ENCODE measurements at places on chromosomes 1 and 21.
A peak's percentile ranks its signal among the peaks of the same experiment; 100 is the strongest.

- H3K4me3 ChIP-seq: no peak overlapping the region
- H3K4me1 ChIP-seq: peaks cover 13% of the 10 kb centered on the region
- no peak overlapping the region for H3K27ac ChIP-seq
- H3K36me3 ChIP-seq: no peaks in the 10 kb centered on the region
- no peak for DNase-seq
- H3K27me3 ChIP-seq: peaks cover 11% of the 10 kb centered on the region
Observed at GRCh38 chr1:162710345-162710744, 78.1 kb downstream of the DDR2 start.

- peaks cover 1% of the 10 kb centered on the region for H3K4me1 ChIP-seq
- DNase-seq: no peak
- peaks cover 16% of the 10 kb centered on the region for H3K27me3 ChIP-seq
- no peak overlapping the region for H3K27ac ChIP-seq
Observed at GRCh38 chr1:206513312-206514111, 6.2 kb downstream of the RASSF5 start.

DNA sequence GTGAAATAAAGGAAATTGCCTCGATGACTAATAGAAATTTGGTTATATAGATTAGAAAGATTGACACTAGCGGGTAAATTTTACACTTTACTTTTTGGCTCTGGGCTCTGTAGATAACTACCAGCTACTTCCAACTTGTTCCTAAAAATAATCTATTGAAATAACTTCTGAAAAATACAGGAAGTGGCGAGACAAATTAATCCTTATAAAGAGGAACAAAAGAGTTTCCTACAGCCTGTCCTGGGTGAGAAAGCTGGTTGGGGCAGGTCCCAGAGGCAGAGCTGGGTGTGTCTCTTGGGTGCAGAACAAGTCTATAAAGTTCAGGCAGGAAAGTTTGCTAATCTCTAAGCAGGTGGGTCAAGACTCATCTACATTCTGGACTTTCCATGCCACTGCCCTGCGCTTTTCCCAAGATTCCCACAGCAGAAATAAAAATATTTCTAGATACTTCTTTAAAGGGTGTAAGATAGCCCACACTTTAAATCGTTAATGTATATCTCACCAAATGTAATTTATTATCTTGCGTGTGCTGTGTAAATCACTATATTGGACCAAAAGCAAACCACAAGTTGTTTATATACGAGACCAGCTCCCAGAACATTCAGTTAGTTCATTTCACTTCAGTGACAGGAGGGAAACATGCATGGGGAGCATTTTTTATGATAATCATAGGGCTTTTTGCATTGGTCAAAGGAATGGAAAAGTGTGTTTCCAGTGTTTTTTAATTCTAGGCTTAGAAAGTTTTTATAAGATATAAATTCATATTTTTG, 70.1 kb upstream of the NRIP1 start:
- no peak overlapping the region for H3K4me3 ChIP-seq
- peaks cover 5% of the 10 kb centered on the region for H3K27me3 ChIP-seq
- no peak overlapping the region for H3K27ac ChIP-seq

- no peaks in the 10 kb centered on the region for H3K4me1 ChIP-seq
- H3K4me3 ChIP-seq: no peak overlapping the region
- H3K27me3 ChIP-seq: no peaks in the 10 kb centered on the region
- H3K27ac ChIP-seq: no peak overlapping the region
- peaks cover 9% of the 10 kb centered on the region for H3K36me3 ChIP-seq
- DNase-seq: no peak
Observed at GRCh38 chr1:9356829-9357466, 64.3 kb downstream of the SPSB1 start.

DNA sequence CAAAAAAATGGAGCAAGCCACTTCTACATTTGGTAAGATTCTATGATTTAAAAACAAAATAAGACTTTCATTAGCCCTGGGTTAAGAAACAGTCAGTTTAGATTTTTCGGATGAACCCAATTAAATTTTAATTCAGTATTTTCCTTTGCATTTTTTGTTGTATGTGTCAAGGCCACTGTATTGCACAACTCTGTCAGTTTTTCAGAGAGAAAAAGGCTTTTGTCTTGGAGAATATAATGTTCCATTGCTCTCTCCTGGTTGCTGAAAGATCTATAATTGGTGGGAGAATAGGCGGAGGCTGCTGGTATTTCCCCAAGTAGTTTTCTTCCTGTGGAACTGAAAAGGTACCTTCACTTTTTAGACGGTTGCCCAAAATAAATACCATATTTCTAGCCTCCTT, 84.6 kb downstream of the NEGR1 start:
- no peaks in the 10 kb centered on the region for H3K36me3 ChIP-seq
- no peak overlapping the region for H3K4me3 ChIP-seq
- H3K27me3 ChIP-seq: no peaks in the 10 kb centered on the region
- no peaks in the 10 kb centered on the region for H3K4me1 ChIP-seq

DNA sequence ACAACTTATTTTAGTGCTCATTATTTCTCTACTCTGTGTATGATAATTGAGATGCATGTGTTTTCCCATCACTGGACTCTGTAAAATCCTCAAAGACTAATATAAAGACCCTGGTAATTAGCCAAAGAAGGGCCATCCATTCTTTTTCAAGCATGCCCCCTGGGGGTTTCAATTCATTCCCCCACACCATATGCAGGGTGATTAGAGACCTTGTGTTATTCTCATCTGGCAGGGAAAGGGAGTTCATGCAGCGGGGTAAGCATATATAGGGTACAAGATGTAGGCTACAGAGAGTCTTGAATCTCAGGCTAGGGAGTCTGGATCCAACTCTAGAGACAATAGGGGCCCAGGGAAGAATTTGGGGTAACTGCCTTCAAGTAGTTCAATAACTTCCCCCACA, 166.5 kb downstream of the TNR start:
- H3K4me1 ChIP-seq: peaks cover 3% of the 10 kb centered on the region
- H3K36me3 ChIP-seq: no peaks in the 10 kb centered on the region
- no peak overlapping the region for H3K27ac ChIP-seq

GRCh38 chr1:206518206-206518605, 10.9 kb downstream of the RASSF5 start:
- H3K27ac ChIP-seq: no peak overlapping the region
- H3K4me1 ChIP-seq: no peaks in the 10 kb centered on the region
- H3K27me3 ChIP-seq: peaks cover 1% of the 10 kb centered on the region
- no peak overlapping the region for H3K4me3 ChIP-seq
- no peaks in the 10 kb centered on the region for H3K36me3 ChIP-seq

- no peak overlapping the region for H3K4me3 ChIP-seq
- no peaks in the 10 kb centered on the region for H3K27me3 ChIP-seq
- H3K36me3 ChIP-seq: no peaks in the 10 kb centered on the region
- DNase-seq: no peak
- H3K4me1 ChIP-seq: no peaks in the 10 kb centered on the region
- no peak overlapping the region for H3K27ac ChIP-seq
Observed at GRCh38 chr1:5727871-5728643, 264.2 kb downstream of the NPHP4 start.

- H3K4me1 ChIP-seq: peaks cover 8% of the 10 kb centered on the region
- H3K4me3 ChIP-seq: no peak overlapping the region
- no peak overlapping the region for H3K27ac ChIP-seq
- peaks cover 12% of the 10 kb centered on the region for H3K27me3 ChIP-seq
Observed at GRCh38 chr1:1118876-1119220, 3.0 kb upstream of the C1orf159 start.

GRCh38 chr1:91647061-91647460, 146.4 kb downstream of the CDC7 start:
- H3K4me3 ChIP-seq: no peak overlapping the region
- DNase-seq: no peak
- peaks cover 18% of the 10 kb centered on the region for H3K4me1 ChIP-seq
- H3K36me3 ChIP-seq: no peaks in the 10 kb centered on the region
- no peak overlapping the region for H3K27ac ChIP-seq
- H3K27me3 ChIP-seq: peaks cover 12% of the 10 kb centered on the region

DNA sequence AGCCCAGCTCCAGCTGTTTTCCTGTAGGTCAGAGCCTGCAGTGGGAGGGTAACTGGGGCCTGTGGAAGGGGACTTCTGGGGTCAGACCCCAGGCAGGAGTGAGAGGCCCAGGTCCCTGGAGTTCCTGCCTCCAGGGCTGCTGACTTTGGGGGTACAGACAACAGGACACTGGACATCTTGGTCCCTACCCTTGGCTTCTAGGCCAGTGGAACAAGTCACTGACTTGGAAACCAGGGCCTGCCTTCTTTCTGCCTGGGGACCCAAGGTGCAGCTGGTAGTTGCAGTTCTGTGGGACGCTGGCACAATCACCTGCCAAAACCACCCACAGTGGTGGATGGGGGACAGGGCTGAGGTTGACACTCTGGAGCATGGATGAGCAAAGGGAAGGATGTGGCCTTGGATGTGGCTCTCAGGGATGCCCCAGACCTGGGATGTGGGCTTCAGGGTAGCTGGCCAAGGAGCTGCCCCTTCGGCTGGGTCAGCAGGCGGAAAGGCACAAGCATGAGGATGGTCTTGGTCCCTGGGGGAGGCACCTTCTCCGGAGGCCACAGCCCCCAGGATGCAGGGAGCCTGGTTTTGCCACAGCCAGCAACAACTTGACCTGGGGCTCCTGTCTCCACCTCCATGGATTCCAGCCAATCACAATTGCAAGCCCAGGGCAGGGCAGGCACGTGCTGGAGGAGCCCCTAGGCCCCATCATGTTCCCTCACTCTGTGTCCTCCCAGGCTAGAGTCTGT, 5.8 kb downstream of the JMJD4 start:
- DNase-seq: no peak
- H3K4me3 ChIP-seq: peak overlapping the region; percentile 82
- H3K27ac ChIP-seq: peak overlapping the region; percentile 17
- H3K27me3 ChIP-seq: no peaks in the 10 kb centered on the region

DNA sequence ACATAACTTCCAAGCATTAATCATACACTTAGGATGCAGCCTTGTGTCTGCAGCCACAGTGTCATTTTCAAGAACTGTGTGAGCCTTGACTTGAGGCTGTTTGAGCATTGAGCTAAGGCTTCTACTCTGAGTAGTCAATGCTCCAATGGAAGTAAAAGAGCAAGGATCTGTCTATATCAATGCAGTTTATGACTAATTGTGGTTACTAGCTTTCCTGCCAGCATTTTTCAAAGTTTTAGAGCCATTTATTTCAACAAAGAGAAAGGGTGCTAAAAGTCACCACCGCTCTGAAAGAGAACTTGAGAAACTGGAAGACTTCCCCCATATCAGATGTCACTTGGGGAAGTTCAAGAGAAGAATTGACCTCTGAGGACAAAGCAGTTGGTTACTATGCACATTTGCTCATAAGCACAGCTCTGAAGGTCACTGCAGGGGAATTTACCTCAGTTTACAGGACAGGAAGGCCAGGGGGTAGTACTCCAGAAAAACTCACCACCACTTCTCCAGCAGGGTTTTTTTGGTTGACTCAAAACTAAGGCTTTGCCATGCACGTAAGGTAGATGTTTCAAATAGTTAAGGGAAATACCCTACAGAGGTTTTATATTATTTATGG, 24.5 kb upstream of the RGS1 start:
- H3K4me1 ChIP-seq: peaks cover 60% of the 10 kb centered on the region
- DNase-seq: no peak
- peaks cover 11% of the 10 kb centered on the region for H3K36me3 ChIP-seq
- no peaks in the 10 kb centered on the region for H3K27me3 ChIP-seq
- H3K4me3 ChIP-seq: no peak overlapping the region
- peak overlapping the region; percentile 64 for H3K27ac ChIP-seq

- H3K27ac ChIP-seq: no peak overlapping the region
- no peaks in the 10 kb centered on the region for H3K36me3 ChIP-seq
- H3K4me3 ChIP-seq: no peak overlapping the region
- no peak for DNase-seq
- H3K27me3 ChIP-seq: peaks cover 15% of the 10 kb centered on the region
Observed at GRCh38 chr1:154288661-154289060, 16.2 kb downstream of the HAX1 start.

GRCh38 chr1:183330335-183330734, 87.8 kb downstream of the NMNAT2 start:
- peaks cover 17% of the 10 kb centered on the region for H3K27me3 ChIP-seq
- H3K36me3 ChIP-seq: no peaks in the 10 kb centered on the region
- no peak overlapping the region for H3K27ac ChIP-seq
- no peak for DNase-seq

GRCh38 chr1:163054181-163054591, 15.0 kb upstream of the RGS4 start:
- H3K4me3 ChIP-seq: no peak overlapping the region
- DNase-seq: no peak
- no peak overlapping the region for H3K27ac ChIP-seq

DNA sequence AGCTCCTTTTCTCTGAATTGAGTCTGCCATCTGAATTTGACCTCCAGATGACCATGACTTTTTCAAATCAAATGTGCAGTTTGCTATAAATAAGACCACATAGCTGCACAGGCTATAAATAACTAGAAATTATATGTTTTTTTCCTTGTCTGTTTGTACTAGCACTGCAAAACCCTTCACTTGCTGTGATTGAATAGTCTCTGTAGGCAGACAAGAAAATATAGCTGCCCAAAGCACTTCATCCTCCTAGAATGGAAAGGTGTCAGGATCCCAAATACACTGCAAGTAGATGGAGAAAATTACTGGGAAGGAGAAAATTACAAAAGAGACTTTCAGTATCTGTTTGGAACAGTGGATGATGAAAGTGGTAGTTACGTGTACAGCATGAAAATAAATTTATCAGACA, 175.8 kb downstream of the APP start:
- no peak overlapping the region for H3K4me3 ChIP-seq
- DNase-seq: no peak
- no peak overlapping the region for H3K27ac ChIP-seq
- H3K4me1 ChIP-seq: peaks cover 3% of the 10 kb centered on the region
- no peaks in the 10 kb centered on the region for H3K36me3 ChIP-seq
- no peaks in the 10 kb centered on the region for H3K27me3 ChIP-seq

All from activated T-helper 2 cell treated with anti-CD3 and anti-CD28 coated beads, Interferon-gamma antibody, Interleukin-2, Interleukin-4, amounts not matched to agents 10 μg/mL and 5 μg/mL and 100 μg/mL, durations not matched to agents 14 hours and 24 hours and 36 hours (primary cell).